ENCODE measurements at places on chromosomes 7 and 10.

- no peak for DNase-seq
Observed at GRCh38 chr7:40786909-40787308, 652.1 kb downstream of the SUGCT start.

GRCh38 chr7:42672339-42672999 is 239.4 kb downstream of the C7orf25 start:
- DNase-seq = no peak

DNA sequence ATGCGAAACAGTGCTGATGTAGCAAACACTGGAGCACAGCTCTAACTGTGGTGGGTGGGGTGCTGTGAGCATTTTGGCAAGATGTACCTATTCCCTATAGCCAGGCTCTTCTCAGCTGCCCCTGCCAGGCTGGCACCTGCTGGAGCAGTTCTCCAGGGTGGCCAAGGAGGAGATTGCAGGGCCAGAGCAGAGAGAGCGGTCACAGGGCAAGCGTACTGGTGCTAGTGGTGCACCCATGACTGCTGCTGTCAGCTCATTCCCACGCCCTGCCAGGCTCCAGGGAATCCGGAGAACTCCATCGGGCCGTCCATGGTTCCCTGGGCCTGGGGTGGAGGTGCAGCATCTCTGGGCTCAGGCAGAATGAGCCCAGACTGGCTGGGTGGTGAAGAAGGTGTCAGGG is 2.1 kb downstream of the COL13A1 start:
- no peak for DNase-seq

GRCh38 chr10:24463611-24464426 is 254.9 kb downstream of the KIAA1217 start:
- DNase-seq = no peak

DNA sequence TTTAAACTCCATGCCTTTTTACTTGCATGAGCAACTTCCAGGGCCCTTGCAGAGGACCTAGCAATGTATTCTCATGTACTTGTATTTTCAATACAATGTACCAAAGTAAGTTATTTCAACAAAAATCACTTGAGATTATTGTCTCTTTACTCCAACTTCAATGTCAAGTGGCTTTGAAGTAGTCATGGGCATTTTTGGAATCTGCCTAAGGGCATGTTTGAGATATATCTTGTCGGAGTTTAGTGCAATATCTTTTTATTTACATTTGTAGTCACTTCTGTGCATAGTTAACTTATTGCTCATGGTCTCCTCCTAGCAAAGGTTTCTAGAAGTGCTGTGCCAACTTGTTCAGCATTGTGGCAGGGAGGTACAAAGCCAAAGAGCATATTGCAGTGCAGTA is 508.7 kb upstream of the SEMA3D start:
- no peak for DNase-seq

Measured in activated naive CD4-positive, alpha-beta T cell (primary cell).